ELR (cell line): ENCODE measurements at places on chromosomes 7 and 10.

- DNase-seq: no peak
Measured at GRCh38 chr10:27494116-27494805, 9.8 kb upstream of the RAB18 start.

DNA sequence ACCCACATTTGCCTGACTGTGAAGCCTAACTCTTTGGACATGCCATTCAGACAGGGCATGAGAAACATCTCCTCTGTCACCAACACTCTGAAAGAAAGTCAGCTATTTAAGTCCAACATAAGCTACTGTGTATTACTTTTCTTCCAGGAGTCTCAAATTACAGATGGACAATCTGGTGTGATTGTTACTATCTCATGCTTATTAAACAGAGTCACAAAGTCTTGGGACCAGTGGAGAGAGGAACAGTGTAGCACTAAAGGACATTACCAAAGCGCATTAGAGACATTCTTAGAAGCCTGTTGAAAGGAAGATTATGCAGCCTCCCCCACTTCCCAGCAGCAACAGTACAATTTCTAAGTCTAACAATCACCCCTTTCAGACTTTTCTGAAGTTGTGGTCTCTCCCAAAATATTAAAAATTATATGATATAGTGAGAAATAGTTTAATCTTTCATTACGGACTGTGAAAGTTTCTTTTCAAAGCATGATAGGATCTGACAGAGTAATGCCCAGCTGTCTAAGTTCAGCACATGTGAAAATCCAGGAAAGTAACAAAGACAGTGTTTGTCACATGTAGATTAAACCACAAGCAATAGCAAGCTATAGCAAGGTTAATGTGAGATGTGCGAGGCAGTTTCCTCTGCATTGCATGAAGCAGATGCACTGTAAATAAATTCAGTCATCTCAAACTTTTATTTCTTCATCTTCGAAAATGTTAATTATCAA is 280.9 kb upstream of the FZD8 start:
- no peak for DNase-seq

GRCh38 chr7:145543242-145543641 is 573.4 kb upstream of the CNTNAP2 start:
- no peak for DNase-seq

DNA sequence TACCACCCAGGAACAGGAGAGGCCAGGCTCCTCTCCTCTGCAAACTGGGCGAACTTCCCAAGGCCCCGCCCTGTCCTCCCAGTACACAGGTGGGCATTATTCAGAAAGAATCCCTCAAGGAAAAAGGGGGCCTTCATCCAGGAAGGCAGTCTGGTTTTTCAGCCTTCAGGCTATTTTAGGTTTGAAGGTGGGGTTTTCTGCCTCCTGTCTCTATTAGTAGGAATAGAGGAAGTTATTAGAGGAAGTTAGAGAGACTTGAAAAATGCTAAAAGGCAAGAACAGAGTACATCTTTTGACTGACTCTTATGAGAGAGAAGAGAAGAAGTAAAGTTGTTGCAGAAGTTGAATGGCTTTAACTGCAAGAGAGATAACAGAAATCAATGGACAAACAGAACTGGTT is 250.9 kb upstream of the SORCS1 start:
- DNase-seq: no peak

DNA sequence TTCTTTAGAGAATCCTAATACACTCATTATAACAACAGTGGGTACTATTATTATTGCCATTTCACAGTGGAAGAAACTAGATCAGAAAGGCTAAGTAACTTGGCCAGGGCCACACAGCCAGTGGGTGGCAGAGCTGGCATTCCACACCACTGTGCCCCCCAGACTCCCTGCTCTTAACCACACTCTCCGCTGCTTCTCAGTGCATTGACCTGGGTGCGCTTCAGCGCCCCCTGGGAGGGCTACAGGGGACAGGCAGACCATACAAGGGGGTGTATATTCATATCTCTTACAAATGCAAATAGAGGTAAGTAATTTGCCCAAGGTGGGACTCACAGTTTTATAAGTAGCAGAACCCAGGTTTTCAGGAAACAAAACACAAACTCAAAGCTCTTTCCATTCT is 77.0 kb upstream of the NMT2 start:
- DNase-seq: peak; percentile 33

GRCh38 chr7:100567751-100568175 is 5.9 kb downstream of the SAP25 start:
- DNase-seq: no peak

GRCh38 chr10:68095153-68095552 is 14.1 kb upstream of the MYPN start:
- peak; percentile 90 for DNase-seq

- DNase-seq: no peak
Measured at GRCh38 chr10:126373147-126373546, 15.1 kb downstream of the ADAM12 start.

- no peak for DNase-seq
Measured at GRCh38 chr7:3592401-3593134, 291.5 kb downstream of the SDK1 start.

DNA sequence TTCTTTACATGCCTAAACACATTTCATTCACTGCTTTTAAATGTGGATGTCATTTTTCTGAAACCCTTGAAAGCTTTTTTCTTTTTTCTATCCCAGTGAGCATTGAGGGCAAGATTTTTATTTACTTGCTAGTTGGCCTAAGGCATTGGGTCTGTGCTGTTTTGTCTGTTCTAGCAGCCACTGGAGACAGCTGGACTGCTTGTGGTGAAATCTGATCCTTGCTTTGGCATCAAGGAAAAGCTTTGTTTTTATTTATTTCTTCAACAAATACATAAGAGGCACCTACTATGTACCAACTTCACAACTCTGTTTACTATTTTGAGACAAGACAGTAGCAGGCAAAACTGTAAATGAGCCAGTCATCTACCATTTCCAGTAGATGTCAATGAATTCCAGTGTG is 28.4 kb upstream of the PDLIM1 start:
- no peak for DNase-seq

DNA sequence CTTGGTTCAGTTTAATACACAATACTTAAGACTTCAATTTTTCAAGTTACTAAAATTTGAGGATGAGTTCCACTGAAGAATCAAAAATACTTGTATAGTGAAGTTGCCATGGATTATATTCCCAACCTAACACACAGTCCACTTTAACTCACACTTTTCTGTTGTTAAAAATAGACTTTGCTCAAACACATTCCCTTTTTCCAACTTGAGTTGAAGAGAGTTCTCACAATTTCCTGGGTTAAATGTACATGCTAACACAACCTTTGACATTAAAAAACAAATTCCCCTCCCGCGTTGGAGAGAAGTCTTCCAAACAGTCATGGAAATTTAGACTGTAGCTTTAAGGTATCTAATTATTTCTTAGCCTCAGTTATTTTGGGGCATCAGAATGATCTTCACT is 27.1 kb downstream of the SKIDA1 start:
- no peak for DNase-seq

DNA sequence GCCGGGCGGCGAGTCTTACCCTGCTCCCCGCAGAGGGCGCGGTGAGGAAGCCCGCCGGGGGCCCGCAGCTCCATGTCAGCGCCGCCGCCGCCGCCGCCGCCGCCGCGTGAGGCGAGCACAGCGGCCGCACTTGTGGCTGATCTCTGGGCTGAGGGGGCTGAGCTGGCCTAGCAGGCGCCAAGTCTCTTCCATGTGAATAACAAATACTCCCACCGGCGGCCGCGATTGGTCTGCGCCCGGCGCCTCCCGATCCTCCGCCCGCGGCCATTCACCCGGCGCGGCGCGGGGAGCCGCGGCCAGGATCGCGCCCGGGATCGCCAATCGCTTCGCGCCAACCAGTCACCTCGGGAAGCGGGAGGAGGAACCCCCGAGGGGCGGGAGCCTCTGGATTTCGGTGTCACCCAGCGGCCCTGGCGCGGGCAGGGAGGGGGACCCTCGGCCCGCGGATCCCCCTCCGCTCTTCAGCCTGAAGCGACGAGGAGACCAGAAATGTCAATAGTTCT is at the start of gene GRM8:
Gene GRM8 (minus strand): TSS at position 164 of the 503 bp plus-strand sequence.
- DNase-seq: peak; percentile 47

DNA sequence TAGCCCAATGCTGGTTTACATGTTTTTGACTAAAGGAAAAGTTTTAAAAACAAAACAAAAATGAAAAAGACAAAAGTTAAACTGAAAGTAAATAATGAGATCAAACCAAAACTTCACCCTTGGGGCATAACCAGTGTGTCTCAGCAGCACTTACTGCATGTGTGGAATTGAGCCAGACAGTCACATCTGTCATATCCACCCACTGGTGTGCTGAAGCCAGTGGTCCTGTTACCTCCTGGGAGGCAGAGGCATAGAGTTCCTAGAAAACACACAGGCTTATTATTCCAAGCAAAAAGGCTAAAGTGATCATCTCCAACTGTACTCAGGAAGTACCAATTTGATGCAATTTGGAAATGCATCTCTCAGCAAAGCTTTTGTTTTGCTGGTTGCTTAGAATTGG is 40.4 kb downstream of the ASAH2 start:
- DNase-seq: no peak

DNA sequence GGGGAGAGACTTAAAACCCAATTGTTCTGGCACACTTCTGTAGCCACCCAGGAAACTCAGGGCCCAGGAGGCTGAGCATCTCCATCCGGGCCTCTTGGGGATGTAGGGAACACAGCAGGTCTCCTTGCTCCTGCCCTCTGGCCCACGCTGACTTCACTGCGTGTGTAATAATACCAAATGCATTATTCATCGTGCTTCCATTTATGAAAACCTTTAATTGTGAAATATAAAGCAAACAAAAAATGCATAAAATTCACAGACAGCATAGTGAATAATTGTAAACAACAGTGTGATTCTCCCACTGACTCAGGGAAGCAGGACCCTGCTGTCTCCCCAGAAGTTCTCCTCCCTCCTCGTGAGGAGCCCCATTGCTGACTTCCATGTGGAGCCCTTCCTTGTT is 70.3 kb upstream of the SHH start:
- peak; percentile 29 for DNase-seq

- no peak for DNase-seq
Measured at GRCh38 chr10:72663971-72664370, 28.0 kb upstream of the MCU start.
